ENCODE measurements at places on chromosomes 2 and 18.
A peak's percentile ranks its signal among the peaks of the same experiment; 100 is the strongest.

- DNase-seq: no peak
Observed at GRCh38 chr2:5846881-5847280, 154.7 kb downstream of the SOX11 start.

DNA sequence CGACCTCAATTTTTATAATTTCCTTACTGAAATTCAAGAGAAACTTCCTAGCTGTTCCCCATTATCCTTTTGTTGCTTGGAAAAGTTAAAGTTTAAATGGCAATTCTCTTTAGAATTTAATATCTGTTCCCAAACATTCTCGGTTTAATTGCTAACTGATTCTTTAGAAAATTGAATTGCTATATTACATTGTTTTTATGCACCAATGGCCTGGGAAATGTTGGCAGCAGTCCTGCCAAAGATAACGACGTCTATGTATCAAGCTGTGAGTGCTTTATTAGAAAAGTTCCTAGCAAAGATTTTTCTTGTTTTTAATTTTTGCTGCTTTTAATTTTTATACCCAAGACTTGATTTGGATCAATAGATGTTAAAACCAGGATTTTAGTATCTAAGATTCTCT, 167.8 kb upstream of the HDAC4 start:
- no peak for DNase-seq

- no peak for DNase-seq
Observed at GRCh38 chr2:10919771-10920621, 8.3 kb downstream of the KCNF1 start.

GRCh38 chr2:100793220-100793619, 26.7 kb upstream of the NPAS2 start:
- DNase-seq: no peak

DNA sequence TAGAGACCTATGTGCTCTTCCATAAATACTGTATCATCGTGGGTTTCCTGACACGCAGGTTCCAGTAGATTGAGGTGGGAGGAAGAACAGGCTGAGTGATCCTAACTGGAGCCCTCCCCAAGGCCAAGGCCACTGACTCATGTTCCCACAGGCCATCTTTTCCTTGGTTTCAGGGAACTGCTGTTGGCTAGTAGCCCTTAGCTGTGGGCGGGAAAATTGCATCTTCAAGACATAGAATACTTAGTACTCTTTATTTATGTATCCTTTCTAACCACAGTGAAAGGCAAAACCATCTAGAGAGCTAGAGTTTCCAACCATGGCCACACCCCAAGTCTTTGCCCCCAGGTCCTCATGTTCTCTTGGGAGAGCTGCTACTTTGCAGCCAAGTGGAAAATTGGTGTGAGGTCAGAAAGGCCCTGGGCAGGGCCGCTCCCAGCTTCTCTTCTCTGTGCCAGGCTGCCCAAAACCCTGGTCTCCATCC, 55.9 kb downstream of the COPS8 start:
- DNase-seq: no peak

- DNase-seq: no peak
Observed at GRCh38 chr2:181690860-181691259, 10.5 kb upstream of the NEUROD1 start.

- DNase-seq: no peak
Observed at GRCh38 chr2:216994353-216994854, 134.5 kb upstream of the TNP1 start.

- no peak for DNase-seq
Observed at GRCh38 chr2:204897561-204897960, 352.3 kb downstream of the PARD3B start.

DNA sequence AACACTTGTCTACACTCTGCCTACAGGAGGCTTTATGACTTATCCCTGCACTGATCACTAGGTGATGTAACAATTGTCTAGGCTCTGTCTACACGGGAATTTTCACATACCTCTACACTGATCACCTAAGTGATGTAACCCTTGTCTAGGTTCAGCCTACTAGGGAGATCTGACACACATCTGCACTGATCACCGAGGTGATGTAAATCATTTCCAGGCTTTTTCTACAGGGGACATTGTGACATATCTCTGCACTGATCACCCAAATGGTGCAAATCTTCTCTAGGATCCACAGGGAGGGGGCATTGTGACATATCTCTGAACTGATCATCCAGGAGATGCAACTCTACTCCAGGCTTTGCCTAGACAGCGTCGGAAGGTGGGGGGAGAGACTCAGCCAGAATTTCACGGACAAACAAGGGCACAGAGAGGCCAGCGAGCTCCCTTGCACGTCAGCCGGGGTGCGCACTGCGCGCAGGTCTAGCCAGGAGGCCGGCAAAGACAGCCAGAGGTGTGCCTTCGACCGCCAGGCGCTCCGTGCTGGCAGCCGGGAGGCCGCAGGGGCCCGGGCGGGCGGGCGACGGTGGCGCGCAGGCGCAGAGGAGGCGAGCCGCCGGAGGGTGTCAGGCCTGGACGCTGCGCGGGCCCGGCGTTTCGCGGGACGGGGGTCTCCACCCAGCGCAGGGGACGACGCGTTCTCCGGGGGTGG, 46.9 kb upstream of the USP14 start:
- DNase-seq: peak; percentile 78

- no peak for DNase-seq
Observed at GRCh38 chr2:48189552-48190228, 283.4 kb upstream of the FBXO11 start.

DNA sequence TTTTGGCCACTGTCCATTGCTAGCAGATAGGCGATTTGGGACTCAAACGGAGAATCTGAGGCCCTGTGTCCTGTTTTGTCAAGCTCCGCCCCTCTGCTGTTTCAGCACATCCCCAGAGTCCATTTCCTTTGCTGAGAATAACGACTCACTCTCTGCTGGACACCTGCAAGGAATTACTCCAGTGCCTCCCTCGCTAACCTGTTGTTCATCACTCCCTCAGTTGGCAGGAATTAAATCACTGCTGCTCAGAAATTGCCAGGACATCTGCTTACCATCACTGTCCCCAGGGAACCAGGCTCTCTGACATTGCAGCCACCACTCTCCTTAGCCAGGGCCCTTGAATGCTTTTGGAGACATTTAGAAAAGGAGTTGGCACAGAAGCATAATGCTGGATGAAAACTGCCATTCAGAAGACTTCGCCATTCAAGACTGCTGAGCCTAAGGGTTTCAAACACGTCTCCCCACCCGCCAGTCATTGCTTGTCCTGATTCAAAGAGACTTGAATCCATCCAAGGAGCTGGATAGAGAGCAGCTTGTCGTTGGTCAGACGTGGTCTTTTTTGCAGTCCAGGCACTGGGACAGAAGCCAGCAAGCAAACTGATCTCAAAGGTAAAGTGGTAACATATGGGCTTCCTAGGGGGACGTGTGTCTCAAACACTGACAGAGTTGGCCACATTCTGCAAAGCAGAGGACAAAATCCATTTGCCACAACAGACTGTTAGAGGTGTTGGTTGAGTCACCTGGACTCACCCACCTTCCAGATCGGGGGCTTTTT, 155.3 kb downstream of the UXS1 start:
- no peak for DNase-seq

DNA sequence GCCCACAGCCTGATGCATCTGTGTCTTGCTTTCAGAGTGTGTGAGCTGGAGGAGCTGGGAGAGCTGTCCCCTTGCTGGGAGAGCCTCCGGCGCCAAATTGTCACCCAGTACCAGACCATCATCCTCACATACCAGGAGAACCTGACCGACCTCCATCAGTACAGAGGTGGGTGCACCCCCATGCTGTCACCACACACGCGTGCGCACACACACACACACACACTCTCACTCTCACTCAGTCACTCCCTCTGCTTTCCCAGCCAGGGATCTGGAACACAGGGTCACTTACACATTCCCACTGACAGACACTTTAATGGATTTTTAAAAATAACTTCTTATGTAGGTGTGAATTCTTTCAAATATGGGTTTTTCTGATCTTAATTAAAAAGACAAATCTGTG, 64.5 kb downstream of the COA5 start:
- no peak for DNase-seq

- no peak for DNase-seq
Observed at GRCh38 chr18:78416853-78417252, 562.8 kb upstream of the SALL3 start.

DNA sequence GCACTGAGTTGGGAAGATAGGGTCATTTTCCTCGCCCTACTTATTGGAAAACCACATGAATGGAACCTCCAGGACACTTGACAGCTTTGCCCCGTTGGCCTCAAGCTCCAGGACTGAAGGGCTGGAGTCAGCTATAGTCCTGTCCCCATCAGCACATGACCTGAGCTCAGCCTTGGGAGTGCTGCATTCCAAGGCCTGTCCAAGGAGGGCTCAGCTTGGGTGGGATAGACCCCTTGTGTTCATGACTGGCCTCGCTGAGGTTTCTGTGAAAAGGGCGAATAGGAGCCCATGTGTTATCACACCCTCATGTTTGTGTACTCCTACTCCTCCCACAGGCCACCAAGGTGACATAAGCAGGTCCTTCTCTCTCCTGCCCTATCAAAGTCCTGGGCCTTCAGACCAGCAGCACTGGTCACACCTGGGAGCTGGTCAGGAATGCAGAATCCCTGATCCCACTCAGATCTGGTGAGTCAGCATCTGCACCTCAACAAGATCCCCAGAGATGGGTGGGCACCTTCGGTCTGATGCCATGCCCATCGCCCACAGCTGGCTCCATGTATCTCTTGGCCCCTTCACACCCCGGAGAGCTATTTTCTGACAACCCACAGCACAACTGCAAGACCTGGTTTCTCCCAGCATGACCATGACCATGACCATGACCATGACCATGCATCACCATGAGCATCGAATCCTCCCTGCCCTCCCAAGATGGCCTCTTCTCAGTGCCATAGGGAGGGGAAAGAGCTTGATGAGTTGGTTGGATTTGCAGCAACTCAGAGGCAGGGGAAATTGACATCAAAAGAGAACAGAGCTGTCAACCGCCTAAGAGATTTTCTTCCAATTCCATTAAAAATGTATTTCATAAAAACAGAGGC, 83.0 kb upstream of the RAB6C start:
- DNase-seq: no peak

DNA sequence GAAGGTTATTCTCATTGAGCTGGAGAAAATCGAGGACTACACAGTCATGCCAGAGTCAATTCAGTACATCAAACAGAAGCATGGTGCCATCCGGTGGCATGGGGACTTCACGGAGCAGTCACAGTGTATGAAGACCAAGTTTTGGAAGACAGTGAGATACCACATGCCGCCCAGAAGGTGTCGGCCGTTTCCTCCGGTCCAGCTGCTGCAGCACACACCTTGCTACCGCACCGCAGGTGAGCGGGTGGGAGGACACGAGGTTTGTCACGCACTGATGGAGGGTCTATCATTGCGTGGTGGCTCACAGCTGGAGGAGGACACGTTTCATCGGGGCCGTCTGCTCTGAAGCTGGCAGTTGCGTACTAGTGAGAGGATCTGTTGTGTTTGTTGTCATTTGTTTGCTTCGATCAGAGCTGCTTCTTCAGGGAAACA, 48.2 kb downstream of the IL1RL2 start:
- DNase-seq: no peak

- peak; percentile 67 for DNase-seq
Observed at GRCh38 chr2:230713331-230714135, 891 bp downstream of the CAB39 start.

DNA sequence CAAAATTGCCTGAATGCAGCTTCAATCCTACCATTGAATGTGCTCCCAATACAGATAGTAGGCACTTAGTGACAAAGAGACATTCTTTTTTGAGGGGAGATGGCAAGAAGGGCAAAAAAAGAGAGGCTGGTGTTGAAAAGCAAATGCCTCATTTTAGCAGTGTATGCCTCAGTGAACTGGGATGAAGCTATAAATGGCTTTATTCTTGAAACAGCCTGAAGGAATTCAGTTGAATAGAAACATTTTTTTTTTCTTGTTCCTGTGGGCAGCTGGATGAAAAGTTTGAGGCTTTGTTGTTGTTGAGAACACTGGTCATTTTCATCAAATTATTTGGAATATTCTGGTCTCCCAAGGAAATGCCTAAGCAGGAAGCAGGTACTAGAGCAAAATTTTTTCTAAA, 228.9 kb downstream of the RNF144A start:
- DNase-seq: no peak

DNA sequence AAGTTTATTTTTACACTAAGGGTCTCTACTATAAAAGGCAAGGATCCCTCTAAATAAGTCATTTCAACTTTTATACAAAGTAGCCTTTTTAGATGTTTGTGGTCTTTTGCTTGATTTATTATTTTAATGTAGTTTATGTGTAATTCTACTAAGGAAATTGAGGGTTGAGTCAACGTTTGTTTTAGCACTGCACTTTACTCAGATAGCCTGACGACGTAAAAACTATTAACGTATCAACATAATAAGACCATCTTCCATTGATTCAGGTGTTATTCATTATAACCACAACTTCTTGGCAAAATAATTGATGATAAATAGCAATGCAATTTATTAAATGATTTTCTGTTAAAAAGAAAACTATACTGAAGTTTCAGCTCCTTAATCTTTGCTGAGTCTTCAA, 1103.6 kb upstream of the ACVR2A start:
- DNase-seq: no peak

GRCh38 chr2:98936353-98937351, 627 bp upstream of the CRACDL start:
- no peak for DNase-seq

DNA sequence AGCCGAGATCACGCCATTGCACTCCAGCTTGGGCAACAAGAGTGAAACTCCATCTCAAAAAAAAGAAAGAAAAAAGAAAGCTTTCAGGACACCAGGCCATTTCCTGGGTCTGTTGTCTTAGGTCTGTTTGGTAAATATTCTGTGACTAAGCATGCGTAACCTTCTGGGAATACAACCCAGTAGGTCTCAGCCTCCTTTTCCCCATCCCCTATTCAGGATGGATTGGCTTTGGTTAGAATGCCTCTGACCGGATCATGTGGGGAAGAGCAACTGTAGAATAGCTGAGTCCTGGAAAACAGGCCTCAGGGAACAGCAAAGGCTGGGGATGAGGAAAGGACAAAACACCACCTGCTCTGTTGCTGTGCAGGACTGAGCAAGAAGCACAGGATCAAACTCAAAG, 1.6 kb upstream of the PDCL3 start:
- no peak for DNase-seq

DNA sequence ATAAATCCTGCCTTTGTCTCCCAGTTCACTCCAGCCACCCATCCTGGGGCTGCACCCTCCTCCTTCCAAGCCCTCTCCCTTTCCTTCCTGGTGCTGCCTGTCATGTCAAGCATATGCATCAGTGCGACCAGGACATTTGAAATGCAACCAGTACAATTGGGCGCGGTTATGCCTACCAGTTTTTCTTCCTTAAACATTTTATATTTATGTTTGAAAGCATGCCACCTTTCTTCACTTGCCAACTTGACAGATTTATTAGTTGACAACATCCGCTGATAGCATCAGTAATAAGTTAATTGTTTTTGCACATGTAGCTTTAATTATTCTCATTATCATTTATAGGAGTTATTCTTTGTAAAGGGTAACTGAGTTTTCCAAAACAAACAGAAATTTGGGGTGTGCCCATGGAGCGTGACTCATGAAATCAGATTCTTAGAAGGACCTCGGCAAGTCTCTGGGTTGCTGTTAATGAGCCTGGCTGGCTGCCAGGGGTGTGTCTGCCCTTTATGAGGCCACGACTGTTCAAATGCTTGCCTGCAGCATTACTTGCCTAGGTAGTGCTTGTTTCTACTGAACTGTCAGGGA, 32.8 kb upstream of the IL1B start:
- DNase-seq: no peak
